ENCODE measurements at places on chromosomes 2 and 18.

GRCh38 chr2:238269741-238270140, 18.7 kb downstream of the PER2 start:
- no peak for DNase-seq

- DNase-seq: no peak
These were observed 129.3 kb downstream of the ZNF236 start for GRCh38 chr18:76951456-76952247.

GRCh38 chr2:207164006-207164831, 1.5 kb downstream of the KLF7 start:
- peak; percentile 47 for DNase-seq

DNA sequence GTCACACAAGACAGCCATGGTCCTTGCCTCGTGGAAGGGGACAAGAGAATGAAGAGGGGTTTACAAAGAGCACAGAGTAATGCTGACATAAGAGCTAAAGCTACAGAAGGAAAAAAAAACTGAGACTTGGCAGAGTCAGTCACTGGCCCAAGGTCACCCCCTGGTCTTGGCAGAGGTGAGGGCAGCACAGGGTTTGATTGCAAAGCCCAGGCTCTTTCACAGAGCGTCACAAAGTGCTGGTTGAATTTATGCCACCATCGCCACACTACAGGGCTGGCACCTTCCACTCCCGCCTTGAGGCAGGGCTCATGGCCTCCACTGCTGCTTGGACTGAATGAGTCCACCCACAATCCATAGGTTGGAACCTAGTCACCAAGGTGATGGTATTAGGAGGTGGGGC, 190.2 kb downstream of the INHBB start:
- DNase-seq: no peak

DNA sequence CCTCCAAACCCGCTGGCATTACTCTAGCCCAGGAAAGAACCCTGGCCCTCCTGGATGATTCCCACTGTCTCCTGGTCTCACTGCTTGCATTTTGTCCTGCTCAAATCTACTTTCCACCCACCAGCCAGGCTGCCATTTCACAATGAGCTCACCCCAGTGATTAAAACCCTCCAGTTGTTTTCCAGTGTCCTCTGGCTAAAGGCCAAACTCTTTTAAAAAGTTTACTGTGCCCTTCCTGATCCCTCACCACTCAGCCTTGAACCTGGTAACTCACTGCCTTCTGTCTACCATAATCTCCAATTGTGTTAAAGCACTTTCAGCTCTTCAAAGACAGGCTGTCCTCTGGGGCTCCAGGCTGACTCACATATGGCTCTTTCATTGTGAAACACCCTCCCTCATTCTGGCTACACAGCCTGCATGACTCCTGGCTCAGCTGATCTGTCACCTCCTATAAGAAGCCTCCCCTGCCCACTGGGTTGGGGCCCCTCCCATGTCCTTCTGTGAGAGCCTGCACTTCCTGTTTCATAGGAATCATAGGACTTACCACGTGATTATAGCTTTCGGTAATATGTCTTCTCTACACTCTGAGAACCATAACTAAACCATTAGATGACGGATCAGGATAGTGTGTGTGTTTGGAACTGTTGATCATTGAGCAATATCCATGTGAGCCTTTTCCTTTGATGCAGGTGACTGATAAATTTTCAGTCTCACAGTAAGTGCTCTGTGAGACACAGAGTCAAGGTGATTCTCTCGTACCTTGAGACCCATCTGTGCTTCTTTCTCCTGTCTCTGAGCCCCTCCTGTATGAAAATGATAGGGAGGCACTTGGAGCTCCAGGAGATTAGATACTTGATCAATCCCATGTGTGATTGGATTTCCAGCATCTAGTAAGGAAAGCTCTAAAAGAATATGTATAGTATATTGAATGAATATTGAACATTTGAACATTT, 590.8 kb upstream of the ID2 start:
- no peak for DNase-seq

GRCh38 chr2:179837408-179837807, 24.0 kb downstream of the ZNF385B start:
- DNase-seq: no peak

GRCh38 chr2:186664385-186665043, 29.3 kb upstream of the FAM171B start:
- DNase-seq: no peak

- no peak for DNase-seq
These were observed 81.9 kb upstream of the CHRNA1 start for GRCh38 chr2:174846218-174846617.

DNA sequence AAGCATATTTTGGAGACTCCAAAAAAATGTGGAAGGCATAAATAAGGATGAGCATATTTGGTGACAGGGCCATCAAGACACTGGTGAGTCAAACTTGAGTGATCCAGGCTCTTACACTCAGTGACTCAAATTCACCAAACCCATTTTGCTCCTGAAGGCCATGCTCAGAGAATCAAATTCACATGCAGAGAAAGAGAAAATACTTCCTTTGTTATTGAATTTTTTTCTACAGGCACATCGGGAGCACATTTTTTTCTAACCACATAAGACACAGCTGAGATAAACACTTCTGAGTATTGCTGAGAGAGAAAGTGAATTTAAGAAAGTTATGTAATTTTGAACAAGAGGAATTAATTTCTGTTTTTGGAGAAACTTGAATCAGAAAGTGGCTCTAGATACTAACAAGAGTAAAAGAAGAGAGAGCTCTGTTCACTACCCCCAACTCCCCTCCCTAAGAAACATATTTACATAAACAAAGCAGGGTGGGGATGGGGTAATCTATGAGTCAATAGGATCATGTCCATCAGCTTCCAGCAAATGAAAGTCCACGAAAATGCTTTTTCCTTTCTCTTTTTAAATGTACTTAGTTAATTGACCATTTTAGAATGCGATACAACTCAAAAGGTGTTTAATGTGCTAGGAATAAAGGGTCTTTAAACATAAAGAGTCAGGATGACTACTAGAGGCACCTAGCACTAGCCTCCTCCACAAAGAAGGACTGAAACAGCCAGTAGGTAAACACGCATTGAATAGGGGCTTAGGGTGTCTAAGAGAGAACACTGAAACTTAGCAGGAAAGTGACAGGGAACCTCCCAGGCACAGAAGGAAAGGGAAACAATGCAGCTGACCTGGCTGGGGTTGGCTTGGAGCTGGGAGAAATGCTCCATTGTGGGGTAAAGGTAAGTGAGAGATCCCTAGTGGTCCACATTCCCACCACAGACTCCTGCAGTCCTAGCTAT, 152.3 kb downstream of the KCNE4 start:
- no peak for DNase-seq

- no peak for DNase-seq
These were observed 23.2 kb downstream of the TMEM17 start for GRCh38 chr2:62482558-62483352.

DNA sequence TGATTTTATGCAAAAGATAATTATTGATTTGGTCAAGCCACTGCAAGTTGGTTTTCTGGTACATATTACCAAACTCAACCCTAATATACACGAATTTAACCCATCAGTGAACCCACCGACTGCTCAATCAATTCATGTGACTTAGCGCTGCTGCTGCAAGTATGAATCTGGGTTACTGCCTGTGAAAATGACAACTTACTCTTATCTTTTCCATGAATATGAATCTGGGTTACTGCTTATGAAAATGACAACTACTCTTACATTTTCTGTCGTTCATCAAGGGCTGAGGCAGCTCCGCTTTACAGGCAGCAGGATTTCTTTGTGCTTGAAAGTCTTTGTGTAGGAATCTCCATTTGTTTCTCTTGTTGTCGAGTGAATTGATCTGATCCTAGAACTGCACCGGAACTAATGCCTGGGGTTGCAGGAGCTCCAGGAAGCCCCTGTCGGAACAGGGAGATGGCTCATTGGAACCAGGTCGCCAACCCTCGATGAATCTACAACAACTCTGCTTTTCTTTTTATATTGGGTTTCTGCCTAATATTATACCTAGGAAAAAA, 22.1 kb upstream of the ALKAL2 start:
- DNase-seq: no peak

DNA sequence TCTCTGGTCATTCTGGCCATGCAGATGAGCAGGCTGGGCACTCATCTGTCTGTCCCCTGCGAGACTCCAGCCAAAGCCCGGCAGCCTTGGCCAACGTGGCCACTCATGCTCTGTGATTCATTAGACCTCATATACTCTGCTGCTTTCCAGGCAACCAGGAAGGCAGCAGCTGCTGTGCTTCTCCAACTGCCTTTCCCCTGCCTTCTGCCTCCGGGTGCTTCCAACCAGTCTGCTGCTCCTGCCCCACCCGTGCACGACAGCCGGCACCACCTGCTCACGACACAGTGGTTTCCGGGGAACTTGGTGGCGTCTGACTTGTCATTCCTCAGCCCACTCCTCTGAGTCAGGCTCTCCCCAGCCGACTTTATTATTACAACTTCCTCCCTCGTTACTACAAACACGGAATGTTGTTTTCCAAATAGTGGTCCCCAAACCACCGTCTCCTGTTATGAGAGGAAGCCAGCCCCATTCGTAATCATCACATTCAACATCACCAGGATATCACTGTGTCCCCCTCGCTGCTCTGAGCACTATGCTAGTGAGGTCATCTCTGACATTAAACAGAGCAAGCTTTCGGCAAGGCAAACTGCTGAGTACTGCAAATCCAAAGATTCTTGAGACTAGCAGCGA, 392.4 kb downstream of the ALK start:
- DNase-seq: no peak

DNA sequence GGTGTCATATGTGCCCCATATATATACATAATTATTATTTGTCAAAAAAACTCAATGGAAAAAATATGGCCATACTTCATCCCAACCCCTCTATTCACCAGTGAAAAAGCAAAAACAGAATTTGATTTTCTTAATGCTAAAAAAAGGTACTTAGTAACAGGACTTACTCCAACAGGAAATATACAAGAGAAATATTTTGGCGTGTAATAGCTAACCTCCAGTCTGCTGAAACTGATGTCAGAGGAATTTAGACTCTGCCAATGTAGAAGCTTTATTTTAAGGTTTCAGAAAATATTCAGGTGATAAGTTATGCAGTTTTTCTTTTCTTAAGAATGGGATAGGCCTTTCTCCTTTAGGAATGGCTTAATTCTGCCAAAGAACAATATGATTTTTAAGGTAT, 72.6 kb downstream of the TMEFF2 start:
- DNase-seq: no peak

- DNase-seq: no peak
These were observed 235.8 kb downstream of the SEPTIN10 start for GRCh38 chr2:109377976-109378375.

- DNase-seq: no peak
These were observed 171.4 kb upstream of the LRRTM1 start for GRCh38 chr2:80475970-80476369.

DNA sequence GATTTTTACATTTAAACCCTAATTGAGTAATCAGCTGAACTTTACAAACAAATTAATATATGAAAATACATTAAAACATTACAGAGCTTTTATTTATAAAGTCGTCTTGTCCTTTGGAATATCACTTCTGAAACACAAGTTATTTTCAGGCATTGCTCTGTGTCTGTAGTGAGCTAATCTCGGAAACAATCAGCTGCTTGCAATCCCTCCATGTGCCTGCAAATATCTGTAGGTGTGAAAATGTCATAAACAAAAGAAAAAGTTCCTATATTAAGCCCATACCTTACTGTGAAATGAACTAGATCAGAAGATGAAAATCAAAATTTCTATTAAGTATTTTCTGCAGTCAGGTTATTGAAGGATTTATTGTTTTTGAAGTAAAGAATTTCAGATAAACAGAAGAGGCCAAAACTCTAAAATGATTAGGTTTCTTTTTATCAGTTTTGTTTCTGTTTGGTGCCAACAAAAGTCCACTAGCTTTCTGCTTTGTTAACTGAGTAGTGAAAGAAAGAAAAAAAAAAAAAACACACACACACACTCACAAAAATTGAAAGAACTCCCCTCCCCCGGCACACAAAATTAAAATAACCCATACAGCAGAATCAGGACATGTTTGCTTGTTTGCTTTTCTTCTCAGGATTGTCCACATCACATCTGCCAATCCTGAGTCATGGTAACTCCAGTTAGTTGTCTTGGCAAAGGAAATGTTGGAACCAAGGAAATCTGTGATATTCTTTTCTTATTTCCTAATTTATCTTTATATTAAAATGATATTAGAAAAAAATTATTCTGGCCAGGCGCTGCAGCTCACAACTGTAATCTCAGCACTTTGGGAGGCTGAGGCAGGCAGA, 627.0 kb upstream of the SLC39A10 start:
- no peak for DNase-seq

GRCh38 chr2:189086710-189087109, 92.9 kb downstream of the COL5A2 start:
- no peak for DNase-seq

DNA sequence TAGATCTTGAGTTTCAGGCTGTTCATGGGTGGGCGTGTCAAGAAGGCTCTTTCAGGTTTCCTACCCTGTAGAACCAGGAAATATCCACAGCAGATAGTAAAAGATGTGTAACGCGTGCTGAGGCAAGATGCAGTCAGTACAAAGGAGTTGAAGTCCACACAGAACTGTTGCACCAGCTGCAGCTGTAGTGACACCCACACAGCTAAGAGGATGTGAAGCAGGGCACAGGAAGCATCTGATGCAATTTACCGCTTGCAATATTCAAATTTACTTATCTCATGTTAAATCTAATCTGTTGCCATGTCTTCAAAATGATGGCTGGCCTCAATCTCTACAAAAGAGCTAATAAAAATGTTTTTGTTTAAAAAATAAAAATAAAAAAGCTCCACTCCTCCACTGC, 132.8 kb downstream of the ARHGAP15 start:
- DNase-seq: no peak

DNA sequence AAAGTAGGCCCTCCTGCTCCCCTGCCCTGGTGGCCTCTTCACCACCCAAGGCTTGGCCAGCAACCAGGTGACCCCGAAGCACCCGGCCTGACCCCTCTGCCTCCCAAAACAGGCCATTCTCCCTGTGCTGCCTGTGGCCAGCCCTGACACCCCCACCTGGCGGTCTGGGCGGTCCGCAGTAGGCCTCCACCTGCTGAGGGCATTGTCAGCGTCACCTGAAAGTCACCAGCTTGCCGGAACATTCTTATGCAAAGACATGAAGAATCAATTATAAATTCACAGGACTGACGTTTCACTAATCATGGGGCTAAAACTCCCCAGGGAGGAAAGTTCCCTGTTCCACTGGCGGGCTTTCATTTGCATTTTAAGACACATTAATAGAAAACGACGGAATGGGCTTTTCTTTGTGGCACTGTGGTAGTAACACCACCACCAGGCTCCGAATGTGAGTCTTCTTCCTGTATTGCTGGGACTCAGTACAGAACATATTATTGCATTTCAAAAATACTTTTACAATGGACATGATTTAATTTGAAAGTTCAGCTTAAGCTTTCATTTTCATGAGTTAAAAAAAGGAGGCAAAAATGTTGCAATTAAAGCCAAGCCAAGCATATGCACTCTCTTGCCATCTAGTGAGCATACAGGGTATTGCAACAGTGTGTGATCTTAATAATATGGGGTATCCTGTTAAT, 57.4 kb downstream of the ADI1 start:
- DNase-seq: peak; percentile 34

DNA sequence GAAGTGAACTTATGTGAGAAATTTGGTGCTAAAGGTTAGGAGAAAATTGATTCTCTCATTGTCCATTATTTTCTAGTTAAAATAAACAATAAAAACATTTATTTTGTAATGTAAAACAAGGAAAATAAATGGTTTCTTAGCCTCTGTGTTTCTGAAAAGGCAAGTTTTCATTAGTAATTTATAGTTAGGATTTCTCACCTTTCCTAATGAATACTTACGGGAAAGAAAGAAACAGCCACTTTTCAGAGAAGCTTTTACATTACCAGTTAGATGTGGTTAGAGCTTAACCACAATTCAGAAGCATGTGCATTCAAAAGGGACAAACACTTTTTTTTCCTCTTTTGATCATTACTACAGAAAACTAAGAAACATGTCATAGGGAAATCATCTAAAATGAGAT, 18.8 kb downstream of the NEMP2 start:
- DNase-seq: no peak

GRCh38 chr2:75604484-75604883, 42.1 kb upstream of the MRPL19 start:
- no peak for DNase-seq

Measured in mucosa of gallbladder (tissue), 1 donor.